ENCODE measurements at places on chromosomes 3 and 15.

- no peak for DNase-seq
Observed at GRCh38 chr3:134752761-134753461, 42.1 kb upstream of the EPHB1 start.

DNA sequence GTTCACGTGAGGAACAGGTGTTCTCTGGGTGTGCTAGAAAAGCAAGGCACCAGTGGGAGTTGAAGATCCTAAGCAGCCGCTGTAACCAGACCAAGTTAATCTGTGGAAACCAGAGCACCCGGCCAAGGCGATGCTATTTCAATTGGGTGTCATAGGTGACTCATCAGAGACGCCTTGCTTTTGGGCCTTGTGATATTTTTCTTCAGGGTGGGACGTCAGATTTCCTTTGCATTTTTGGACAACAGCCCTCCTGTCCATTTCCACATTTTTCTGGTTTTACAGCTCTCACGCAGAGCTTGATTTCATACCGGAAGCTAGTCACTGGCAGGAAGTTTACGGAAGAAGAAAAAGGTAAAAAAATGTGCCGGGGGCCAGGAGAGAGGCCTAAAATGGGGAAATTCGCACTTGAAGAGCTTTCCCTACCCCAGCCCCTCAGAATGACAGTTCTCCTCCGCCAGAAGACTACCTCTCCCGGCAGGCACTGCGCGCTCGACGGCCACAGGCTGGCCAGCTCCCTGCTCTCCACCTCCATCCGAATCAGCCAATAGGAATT, 471 bp upstream of the KBTBD8 start:
- DNase-seq: no peak

GRCh38 chr3:185292238-185292637, 38.4 kb upstream of the EHHADH start:
- no peak for DNase-seq

DNA sequence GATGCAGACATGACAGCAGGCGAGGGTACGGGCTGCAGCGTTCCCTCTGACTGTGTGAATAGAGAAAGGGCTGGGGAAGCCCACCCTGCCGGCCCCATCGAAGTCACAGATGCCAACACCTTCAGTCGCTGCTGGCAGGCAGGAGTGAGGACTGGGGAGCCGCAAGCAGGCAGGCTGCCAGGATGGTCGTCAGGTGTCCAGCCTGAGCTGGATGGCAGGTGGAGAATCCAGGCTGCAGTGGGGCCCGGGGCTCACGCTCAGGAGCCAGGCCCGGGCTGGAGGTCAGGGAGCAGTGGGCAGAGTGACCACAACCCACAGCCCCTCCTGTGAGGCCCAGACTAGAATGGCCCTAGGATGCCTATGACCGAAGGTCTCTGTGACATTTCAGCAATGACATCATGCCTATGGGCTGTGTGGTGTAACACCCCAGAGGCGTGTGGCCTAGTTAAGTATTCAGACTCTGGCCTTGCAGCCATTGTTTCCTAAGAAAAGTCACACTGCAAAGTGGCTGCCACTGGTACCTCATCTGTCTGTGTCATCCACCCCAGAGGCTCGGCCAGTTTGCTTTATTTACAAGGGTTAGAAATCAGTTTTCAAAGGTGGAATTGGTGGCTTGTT, 15.7 kb downstream of the PRR23E start:
- DNase-seq: no peak

- DNase-seq: no peak
Observed at GRCh38 chr15:87619161-87619960, 637.2 kb downstream of the NTRK3 start.

- DNase-seq: no peak
Observed at GRCh38 chr3:188217011-188217463, 63.1 kb downstream of the LPP start.

- DNase-seq: no peak
Observed at GRCh38 chr3:5009506-5010109, 30.4 kb downstream of the BHLHE40 start.

DNA sequence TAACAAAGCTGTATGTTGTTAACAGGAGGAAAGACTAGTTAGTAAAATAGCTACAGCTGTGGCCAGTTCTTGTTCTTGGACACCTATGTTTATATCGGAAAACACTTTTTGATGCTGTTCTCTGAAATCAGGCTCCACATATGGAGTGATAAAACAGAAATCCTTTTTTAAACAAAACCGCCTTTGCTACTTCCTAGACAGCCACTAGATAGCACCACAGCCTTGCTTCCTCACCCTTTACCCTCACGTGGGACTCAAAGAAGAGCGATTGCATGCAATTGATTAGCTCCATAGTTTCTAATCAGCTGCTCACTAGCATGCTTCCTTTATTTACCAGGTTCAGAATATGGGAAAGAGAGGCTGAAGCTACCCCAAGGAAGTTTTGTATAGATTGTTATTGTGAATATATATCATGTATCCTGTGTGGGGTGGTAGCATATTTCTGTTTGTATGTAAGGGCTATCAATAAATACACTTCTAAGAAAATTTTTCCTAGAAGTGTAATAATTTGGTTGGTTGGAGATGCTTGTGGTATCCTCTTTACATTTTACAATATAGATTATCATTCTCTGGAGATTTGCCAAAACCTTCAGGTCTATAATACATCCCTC, 4.3 kb upstream of the MTFMT start:
- DNase-seq: no peak

DNA sequence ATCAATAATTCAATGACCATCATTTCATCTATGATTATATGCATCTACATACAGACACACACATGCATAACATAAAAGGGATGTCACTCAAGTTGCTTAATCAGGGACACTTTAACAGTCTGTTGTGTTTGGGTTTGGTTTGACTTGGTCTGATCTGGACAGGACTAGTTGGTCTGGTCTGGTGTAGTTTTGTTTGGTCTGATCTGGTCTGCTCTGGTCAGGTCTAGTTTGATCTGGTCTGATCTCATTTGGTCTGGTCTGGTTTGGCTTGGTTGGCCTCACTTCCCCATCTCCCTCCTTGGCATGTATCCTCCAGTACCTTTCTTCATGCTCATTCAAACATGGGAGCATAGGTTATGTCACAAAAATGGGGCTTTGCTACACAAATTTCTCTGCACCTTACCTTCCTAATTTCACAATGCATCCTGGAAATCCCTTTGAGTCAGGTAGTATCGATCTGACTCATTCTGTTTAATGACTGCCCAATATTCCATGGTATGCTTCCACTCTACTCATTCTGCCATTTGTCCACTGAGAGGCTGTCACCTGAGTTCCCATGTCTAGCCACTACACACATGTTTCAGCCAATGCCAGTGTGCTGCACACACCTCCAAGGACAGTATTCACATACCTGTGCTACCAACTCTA, 73.0 kb upstream of the TPM1 start:
- no peak for DNase-seq

DNA sequence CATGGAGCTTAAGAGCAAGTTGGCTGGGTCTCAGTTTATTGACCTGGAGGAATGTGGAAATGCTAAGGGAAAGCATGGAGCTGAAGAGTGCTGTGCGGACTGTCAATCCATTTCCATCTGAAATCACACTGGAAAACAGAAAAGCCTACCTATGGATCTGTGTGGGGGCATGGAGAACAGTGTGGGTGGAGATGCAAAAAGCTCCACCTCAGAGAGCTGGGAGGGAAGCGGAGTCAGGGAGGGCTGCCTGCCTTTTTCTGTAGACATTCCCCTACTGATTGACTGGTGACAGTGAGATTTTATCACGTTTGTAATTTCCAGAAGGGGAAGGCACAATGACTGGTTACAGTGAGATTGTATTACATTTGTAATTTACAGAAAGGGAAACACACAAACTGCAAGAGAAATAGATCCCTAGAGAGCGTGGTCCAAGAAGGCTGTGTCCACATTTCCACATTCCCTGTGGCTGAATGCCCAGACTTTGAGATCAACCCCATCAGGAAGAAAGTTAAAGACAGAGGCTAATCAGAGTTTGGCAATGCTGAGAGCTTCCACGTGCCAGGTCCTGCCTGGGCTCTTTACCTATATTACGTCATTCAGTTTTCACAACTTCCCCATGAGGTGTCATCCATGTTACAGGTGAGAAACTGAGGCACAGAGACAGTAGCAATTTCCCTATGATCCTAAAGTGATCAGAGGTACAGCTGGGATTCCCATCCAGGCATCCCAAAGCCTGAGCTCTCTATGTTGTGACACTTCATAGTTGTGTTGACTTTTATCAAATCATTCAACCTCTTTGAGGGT, 67.7 kb upstream of the NSMCE3 start:
- no peak for DNase-seq

DNA sequence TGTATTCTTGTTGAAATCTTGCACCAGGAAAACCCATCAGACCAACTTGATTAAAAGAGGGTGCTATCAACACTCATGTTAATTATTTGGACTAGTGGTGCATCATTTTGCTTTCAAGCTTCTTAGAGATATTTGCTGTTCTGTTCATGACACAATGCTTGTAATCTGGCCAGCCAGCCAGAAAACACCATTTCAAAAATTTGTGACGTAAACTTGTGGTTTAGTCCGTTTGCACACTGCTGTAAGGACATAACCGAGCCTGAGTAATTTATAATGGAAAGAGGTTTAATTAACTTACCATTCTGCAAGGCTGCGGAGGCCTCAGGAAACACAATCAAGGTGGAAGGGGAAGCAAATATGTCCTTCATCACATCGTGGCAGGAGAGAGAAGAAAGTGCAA, 374.3 kb upstream of the TGFBR2 start:
- no peak for DNase-seq

DNA sequence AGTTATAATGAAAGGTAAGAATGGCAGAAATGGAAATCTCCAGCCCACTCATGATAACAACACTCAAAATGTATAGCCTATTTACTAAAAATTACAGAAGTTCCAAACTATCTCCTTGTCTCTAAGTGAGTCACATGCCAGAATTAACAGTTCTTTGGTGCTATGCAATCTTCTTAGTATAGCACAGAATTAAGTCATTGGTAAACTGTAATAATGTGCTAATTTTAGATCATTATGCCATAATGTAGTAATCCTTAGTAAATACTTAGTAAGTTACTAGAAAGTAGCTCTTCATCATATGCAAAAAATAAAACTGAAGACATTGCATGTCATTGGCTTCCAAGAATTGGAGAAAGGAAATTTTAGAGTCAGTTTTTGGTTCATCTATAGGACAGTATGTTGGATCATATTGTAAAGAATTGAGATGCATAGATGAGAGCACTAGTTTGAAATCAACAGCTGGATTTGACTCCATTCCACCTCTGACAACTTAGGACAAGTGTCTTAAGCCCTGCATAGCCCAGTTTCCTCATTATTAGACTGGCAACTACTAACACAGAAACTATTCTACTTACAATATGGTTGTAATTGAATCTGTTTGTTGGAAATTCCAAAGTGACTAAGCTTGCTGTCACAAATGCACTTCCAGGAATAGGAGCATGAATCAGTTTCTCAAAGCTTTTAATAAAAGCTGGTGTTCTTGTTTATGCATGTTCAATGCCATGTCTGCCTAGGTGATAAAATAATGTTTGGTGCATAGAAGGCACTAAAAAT, 40.1 kb upstream of the CD47 start:
- no peak for DNase-seq

- DNase-seq: no peak
Observed at GRCh38 chr3:140472306-140473020, 205.4 kb upstream of the TRIM42 start.

DNA sequence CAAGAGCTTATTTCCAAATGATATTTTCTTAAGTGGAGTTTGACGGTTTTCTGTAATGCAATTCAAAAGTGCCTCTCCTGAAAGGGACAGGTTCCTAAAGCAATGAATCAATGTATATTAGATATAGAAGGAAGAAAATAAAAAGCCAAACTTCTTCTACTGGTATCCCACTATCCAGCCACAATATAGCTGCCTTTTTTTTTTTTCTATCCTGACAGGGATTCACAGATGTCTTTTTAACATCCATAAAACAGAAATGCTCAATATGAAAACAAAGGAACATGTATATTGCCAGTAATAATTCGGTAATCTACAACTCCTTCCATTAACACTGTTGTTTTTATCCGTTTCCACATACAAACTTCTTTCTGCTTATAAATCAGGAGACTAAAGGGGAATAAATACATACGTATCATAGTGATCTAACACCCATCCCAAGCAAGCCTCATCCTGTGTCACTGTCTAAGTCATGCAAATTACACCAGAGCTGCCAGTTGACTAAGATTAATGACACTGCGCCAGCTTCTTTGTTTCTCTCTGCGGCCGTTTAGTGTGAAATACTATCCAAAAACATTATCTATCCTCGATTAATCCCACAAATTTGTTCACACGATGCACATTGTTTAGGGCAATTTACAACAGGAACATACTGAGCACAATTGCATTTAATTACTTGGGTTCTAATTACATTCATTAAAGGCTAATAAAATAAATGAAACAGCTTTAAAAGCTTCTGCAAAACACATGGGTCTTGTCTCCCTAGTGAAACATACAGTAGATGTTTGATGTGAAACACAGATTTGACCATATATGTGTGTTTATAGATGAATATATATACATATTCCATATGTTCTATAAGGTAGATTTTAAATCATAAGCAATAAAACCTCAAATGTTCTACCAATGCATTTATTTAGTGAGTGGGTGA, 51.9 kb upstream of the CDIN1 start:
- DNase-seq: no peak

GRCh38 chr3:59247402-59247841, 197.6 kb upstream of the CFAP20DC start:
- no peak for DNase-seq

GRCh38 chr3:151869181-151869580, 4.3 kb upstream of the SUCNR1 start:
- no peak for DNase-seq

DNA sequence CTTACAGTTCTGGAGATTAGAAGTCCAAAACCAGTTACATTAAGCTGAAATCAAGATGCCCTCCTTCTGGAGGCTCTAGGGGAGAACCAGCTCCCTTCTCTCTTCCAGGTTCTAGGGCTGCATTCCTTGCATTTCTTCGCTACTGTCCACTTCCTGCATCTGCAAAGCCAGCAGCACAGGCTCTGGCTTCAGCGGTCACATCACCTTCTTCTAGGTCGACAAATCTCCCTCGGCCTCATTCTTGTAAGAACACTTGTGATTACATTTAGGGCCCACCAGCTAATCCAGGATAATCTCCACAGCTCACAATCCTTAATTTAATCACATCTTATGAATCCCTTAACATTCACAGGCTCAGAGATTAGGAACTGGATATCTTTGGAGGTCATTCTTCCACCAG, 73.8 kb downstream of the MINAR1 start:
- DNase-seq: no peak
